ENCODE measurements at places on chromosomes 5 and 9.

- DNase-seq = no peak
Measured at GRCh38 chr5:160075073-160075472, 44.2 kb downstream of the PWWP2A start.

DNA sequence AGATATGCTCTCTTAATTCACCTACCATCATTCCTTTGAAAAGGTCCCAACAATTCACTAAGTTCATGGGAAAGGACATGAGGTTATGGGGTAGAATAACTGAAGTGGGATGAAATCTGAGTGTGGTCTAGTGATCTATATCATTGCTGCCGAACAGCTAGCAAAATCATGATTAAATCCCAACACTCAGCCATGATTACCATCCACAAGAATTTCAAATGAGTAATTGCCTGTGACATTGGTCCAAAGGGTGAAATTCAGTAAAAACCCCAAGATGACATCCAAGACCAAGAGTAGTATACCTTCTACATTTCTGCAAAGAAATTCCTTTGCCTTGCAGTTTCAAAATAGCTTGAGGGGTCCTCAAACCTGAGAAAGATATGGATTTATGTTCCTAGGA, 225.6 kb downstream of the SPOCK1 start:
- DNase-seq = no peak

GRCh38 chr5:36654564-36654963, 48.2 kb downstream of the SLC1A3 start:
- DNase-seq = no peak

DNA sequence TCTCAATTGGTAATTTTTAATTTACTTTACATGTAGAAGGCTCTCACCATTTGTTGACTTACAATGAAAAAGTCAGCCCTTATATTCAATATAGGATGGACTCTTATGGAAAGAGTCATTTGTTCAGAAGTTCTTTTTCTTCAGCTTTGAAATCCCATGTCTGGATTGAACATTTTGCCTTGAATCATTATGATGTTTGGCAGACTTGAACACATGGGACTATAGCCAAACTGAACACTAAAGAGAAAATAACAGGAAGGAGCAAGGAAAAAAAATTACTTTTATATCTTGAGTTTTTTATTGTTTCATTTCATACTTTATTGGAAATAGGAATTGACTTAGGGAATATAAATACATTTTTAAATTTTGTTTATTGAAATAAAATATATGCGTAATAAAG, 1503.0 kb downstream of the EFNA5 start:
- no peak for DNase-seq

DNA sequence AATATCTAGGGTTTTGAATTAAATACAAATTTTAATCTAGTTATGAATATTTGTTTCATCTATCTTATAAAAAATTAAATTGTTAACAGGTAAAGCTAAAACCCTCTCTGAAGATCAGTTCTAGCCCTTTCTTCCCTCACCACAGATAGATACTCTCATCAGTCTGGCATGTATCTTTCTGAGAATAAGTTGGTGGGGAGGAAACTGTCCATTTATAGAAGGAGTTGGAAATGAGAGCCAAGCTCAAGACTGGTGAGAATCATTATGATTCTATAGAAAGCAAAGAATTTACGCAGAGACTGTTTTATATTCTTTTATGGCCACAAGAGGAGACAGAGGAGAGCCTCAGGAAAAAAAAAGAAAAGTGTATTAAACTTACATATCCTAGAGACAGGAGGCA, 59.0 kb downstream of the STARD4 start:
- no peak for DNase-seq

- no peak for DNase-seq
Measured at GRCh38 chr9:16291921-16292320, 578.5 kb downstream of the BNC2 start.

- no peak for DNase-seq
Measured at GRCh38 chr5:43411495-43411894, 696 bp downstream of the CCL28 start.

- DNase-seq = no peak
Measured at GRCh38 chr5:167049043-167049663, 1242.3 kb upstream of the WWC1 start.

- DNase-seq = no peak
Measured at GRCh38 chr9:119282476-119283077, 86.7 kb downstream of the BRINP1 start.

DNA sequence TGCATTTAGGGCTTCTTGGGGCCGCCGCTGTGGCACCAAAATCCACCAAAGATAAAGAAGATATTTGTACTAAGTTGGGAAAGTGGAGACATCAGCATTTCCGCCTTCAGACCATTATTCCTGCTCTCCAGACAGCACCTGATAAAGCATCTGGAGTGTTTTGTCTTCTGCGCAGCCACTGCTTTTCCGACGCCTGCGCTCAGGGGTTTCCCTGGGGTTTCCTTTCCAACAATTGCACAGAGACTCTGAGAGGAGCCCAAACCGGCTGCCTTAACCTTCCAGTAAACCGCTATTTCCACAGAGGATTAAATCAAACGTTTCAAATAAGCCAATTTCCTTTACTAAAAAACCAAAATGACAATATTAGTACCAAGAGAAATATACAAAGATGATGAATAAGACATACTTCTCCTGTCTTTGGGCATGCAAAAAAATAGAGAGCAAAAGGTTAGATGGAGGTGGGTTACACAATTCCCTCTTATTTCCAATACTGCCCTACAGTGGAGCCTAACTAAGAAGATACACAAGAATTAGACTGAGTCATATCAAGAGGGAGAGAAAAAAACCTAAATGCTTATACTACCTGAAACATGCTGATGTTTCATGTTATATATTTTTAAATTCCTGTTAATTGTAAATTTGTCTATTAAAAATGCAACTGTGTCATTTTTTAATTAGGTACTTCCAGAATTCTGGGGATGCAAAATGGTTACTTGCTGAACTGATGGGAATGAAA, 98.4 kb downstream of the MAPKAP1 start:
- DNase-seq = no peak

- DNase-seq = no peak
Measured at GRCh38 chr5:141532726-141533125, 43.8 kb downstream of the PCDHGC5 start.

DNA sequence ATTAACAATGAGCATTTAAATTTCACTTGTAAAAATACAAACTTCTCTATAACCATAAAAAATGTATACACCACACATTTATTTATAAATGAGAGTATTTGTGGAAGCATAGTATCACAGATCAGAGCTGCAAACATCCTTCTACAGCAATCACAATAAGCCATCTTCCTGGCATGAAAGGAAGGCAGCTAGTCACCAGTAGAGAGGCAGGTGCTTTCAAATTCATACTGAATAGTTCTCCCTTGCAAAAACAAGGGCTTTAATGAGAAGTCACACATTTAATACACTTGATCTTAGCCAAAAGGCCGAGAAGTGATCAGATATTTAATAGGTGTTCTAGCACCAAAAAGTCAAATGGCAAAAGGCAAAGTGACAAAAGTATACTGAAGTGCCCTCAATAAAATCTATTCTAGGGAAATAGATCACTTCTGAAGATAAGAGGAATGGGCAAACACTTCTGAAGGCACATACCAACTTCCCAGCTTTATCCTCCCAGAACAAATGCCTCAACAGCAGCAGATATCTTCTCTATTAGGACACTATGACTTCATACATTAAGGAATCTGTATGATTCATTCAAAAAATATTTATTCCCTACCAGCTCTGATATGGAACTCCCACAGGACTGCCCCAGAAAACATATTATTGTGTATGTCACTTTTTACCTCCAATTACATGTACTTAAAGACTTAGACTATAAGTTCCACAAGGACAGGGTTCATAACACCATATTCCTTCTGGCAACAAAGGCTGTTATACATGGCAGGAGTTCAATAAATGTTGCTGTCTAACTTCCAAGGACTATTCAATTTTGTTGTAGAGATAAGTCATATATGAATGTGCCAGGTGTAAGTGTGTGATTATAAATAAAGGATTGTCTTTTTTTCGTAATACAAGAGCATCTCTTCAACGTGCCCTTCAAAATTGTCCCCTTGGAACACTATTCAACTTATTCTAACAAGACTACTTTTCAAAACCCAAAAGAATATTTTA, 31.7 kb downstream of the MAPKAP1 start:
- DNase-seq = no peak

DNA sequence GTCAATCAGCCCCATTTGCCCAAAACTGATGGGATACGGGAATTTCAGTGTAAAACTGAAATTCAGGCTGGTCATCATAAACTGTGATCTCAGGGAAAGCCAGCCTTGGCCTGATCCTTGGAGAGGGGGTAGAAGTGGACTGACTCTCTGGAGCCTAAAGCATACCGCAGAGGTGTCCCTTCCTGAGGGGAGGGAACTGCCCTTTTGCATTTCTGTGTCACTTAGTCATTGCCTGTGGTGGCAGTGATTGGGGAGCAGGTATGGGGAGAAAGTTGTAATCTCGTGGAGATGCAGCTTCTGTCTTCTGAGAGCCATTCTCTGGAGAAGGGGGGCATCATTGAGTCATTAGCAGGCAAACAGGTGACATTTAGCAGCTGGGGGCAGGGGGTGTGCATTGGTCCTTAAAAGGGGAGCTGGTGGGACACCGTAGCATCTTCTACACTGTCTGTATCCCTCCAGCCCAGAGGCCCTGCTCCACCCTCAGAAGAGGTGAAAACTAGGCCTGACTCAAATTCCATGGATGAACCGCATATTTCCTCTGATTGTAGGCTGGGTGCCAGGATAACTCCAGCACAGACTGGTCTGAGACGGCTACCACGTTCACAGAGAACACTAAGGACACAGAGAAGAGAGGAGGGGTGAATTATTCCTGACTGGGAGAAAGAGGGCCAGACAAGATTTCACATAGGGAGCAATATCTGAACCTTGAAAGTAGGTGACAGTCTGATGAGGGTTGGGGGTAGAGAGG, 143.3 kb downstream of the SEC61B start:
- DNase-seq = no peak
